T-helper 1 cell (primary cell): ENCODE measurements at places on chromosomes 5 and 9.

GRCh38 chr5:135944967-135945560 lies 9.7 kb downstream of the LECT2 start:
- no peak for DNase-seq

DNA sequence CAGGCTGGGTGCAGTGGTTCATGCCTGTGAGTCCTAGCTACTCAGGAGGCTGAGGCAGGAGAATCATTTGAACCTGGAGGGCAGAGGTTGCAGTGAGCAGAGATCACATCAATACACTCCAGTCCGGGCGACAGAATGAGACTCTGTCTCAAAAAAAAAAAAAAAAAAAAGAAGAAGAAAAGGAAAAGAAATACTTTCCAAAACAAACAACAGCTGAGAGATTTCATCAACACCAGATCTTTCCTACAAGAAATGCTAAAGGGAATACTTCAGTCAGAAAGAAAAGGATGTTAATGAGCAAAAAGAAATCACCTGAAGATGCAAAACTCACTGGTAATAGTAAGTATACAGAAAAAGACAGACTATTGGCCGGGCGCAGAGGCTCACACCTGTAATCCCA lies 8.4 kb downstream of the CCIN start:
- DNase-seq: no peak

- DNase-seq: no peak
Observed at GRCh38 chr9:124009531-124010217, 1.9 kb upstream of the LHX2 start.

GRCh38 chr5:67510204-67510603 lies 313.6 kb upstream of the CD180 start:
- DNase-seq: no peak

GRCh38 chr5:58965677-58966414 lies 383.0 kb downstream of the RAB3C start:
- no peak for DNase-seq

DNA sequence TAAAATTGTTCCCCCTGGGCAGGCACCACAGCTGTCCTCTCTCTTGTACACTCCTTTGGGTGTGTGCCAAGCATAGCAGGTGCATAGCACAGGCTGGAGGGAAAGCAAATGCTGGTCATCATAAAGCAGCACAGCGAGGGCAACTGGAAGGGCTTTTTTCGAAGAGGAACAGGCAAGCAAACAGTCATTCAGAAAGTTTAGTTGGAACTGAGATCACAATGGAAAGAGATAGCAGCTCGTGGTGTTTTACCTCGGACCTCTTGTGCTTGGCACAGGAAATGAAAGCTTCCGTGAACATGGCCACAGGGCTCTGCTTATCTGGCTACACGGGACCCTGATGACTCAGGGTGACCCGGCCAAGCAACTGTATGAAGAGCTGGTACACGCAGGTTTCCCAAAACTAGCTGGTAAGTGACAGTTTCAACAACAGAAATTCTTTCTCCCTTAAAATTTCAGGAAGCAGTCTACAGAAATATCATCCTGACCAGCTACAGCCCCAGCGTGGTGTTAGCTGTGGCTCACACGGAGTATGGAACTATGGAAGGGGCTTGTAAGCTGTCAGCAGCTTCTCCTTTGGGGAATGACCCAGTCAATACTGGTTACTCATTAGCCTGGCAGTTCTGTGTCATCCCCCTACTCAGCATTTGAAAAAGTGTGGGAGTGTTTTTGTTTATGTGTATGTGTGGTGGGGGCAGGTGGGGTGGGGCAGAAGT lies 48.1 kb downstream of the POC5 start:
- DNase-seq: peak; percentile 84

DNA sequence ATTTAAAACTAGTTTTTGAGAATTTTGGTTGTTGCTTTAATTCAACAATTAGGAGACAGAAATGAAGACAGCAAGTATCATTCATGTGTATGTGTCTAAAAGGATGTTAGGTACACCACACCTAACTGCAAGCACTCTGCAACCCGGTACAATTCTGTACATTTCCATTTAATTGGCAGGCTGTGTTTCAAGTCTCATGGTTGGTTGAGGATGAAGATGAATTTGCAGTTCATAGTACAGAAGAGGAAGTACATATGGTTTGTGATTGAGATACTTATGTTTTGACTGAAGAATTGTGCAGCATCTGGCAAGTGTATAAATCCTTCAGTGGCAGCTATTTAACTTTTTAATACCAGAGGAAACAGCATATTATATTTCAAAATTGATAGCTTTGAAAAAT lies 628.7 kb upstream of the ZNF608 start:
- DNase-seq: no peak

- DNase-seq: no peak
Observed at GRCh38 chr9:78278177-78278777, 18.6 kb upstream of the PSAT1 start.

DNA sequence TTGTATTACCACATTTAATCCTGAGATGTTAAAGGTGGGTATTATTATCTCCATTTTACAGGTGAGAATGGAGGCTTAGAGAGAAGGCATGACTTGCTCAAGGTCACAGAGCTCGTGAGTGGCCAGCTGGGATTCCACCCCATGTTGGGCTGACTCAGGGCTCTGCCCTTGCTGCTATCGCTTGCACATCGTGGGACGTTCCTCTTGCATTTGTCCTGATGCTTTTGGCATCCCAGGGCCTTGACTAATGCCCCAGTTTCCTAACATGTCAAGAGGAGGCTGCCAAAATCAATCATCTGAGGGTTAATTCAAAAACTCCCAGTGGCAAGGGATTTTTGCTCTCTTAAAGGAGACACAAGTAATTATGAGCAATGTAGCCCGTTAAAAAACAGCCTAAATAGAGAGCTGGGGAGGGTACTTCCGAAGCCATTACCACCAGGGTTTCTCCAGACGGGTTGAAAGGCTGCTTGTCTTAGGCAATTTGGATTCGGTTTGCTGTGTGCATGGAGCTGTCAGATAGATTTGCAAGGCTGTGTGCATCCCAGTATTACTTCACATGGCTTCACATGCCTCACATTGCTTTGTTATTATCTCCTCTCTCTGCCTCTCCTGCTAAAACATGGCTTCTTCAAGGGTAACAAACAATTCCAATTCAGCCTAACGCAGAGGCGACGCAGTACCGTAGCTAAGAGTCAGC lies 347.4 kb downstream of the DRD1 start:
- DNase-seq: no peak

- DNase-seq: no peak
Observed at GRCh38 chr5:33470544-33470943, 29.8 kb downstream of the TARS1 start.

DNA sequence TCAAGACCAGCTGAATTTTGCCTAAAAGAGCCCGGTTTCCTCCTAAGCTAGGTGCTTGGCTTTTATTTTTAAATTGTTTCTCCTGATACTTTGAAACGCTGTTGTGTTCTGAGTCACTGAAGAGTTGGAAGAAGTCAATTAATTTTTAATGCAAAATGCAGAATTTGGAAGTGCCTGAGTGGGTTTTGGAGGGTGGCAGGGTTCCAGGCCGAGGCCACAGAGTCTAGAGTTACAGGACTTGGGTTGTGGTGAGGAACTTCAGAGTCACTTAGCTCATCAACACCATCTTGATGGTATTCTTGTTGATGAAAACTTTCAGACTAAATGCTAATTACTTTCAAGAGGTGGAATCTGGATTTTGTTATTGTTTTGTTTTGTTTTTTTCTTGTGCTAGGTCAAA lies 130.6 kb downstream of the PDZD2 start:
- DNase-seq: no peak

GRCh38 chr9:81609782-81610739 lies 79.3 kb downstream of the TLE1 start:
- DNase-seq: no peak

- DNase-seq: no peak
Observed at GRCh38 chr5:42851481-42851880, 39.8 kb upstream of the SELENOP start.

GRCh38 chr5:143448518-143448917 lies 45.0 kb upstream of the NR3C1 start:
- DNase-seq: no peak

- no peak for DNase-seq
Observed at GRCh38 chr5:91541696-91542095, 158.6 kb upstream of the ARRDC3 start.

DNA sequence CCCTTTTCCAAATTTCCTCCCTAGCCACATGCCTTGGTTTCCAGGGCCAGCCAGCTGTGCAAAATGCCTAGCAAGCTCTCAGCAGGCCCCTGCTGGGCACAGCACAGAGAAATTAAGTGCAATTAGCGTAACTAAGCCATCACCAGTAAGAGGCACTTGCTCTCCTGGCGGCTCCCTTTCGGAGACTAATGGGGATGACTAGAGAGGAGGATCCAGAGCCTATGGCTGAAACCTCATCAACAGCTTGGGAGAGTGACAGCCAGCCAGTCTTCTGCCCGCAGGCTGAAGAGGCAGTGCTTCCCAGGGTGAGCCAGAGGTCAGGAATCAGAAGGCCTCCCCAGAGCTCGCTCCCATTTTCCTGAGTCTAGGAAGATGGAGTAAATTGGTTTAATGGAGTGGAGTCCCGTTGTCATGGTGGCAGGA lies 108.4 kb downstream of the KCNIP1 start:
- DNase-seq: no peak

DNA sequence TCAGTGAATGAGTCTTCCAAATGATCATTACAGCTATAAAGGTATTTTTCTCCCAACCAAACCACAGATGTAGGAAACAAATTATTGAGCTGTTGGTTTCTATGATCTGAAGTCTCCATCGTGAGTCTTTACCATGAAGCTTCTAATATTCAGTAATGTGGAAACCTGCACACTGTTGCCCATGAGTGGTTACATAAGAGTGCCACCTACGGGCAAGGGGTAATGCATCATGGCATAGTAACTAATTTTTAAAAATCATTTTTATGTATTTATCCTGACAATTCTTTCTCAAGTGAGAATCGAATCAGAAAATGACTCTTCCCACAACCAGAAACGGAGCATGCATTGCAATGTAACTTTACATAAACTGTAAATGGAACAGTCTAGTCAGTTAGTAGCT lies 282.5 kb upstream of the SMARCA2 start:
- no peak for DNase-seq

GRCh38 chr9:87029905-87030304 lies 82.6 kb upstream of the GAS1 start:
- DNase-seq: no peak

DNA sequence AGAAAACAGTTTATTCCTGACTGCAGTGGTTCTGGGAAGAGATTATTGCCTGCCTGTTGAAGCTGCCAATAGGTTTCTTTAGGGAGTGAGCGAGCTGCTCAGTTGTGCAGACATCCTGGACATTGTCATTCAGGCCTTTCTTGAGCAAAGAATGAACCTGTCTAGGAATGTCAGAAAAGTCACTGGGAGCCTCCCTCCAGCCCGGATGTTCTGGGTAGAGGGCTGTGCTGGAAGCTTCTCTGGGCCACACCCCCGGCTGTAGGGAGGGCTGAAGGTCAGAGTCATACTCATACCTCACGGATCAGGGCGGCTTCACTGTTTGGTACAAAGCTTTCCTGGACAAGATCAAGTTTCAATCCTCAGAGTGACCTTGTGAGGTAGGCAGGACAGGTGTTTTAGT lies 33.4 kb upstream of the TBC1D2 start:
- no peak for DNase-seq

DNA sequence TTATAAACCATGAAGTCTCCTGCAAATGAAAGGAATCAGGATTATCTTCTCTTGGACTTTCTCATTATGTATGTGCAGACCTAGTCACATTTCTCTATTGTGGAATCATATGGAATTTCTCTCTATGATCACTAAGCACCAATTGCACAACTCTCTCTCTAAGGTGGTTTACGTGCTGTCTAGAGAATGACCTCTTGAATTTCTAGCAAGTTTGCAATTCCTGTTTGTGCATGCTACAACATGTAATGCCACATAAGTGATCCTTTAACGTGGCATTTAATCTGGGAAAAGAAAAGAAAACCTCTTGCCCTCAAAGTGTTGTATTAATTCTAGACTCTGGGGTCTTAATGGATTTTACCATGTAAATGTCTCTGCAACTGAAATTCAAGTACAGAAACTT lies 5.0 kb upstream of the PPP2R2B start:
- no peak for DNase-seq

DNA sequence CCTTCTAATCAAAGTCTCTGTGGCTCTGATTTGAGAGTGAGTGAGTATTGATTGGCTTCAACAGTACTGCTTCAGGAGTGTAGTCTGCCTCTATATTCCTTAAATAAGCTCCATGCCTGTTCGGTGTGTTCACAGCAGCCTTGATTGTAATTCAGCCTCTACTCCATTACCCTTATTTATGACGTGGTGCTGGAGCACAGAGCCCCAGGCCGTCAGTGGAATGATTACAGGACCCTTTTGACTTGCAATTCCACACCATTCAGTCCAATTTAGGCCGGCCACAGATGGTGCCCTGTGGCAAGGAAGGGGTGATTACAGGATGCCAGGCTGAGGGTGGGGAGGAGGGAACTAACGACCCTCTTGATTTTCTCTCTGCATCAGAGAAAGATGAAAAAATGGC lies 110.3 kb downstream of the ASTN2 start:
- DNase-seq: no peak

GRCh38 chr9:108980893-108981292 lies 32.4 kb downstream of the CTNNAL1 start:
- DNase-seq: no peak

- no peak for DNase-seq
Observed at GRCh38 chr5:135264451-135265440, 134.3 kb downstream of the MACROH2A1 start.

DNA sequence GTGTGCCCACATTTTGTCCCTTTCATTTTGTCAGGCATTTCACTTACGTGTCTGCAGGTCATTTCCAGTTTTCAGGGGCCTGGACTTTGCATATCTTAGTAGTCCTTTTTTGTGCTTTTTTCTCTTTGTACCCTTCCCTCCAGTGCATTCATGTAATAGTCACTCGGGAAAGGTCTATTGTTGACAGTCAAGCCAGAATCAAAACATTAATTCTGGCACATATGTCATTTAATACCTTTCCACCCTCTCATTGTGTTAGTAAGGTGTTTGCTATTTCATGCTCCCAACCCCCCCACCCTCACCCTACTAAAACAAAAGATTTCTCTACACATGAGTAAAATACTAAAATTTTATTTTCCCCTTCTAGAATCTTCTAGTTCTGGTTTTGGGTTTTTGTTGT lies 42.7 kb downstream of the UGCG start:
- no peak for DNase-seq

- DNase-seq: no peak
Observed at GRCh38 chr5:140647042-140647419, 399 bp downstream of the NDUFA2 start.

DNA sequence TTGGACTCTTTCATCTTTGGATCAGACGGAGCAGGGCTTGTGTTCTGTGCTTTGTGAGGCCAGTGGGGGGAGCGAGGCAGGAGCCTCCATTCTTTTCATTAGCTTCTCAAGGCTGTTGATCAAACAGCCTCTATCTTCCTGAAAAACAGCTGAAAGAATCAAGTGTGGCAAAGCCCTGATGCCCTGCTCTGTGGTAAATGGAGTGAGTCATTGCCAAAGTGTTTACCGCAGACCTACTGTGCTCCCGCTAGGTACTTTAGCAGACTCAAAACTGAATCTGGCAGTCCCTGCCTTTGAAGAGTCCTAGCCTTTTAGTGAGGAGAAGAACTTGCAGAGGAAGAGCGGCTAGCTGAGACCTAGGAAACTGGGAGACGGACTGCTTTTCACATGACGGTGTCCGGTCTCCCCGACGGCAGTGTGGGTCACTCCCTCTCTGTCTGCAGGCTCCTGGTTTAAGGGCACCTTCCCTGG lies 3.3 kb downstream of the ANKRD33B start:
- DNase-seq: no peak
